Activated T-cell treated with anti-CD3 and anti-CD28 coated beads, Interleukin-2, amount 50 U/mL, for 72 hours (primary cell): ENCODE measurements at places on chromosomes 2 and 18.
A peak's percentile ranks its signal among the peaks of the same experiment; 100 is the strongest.

DNA sequence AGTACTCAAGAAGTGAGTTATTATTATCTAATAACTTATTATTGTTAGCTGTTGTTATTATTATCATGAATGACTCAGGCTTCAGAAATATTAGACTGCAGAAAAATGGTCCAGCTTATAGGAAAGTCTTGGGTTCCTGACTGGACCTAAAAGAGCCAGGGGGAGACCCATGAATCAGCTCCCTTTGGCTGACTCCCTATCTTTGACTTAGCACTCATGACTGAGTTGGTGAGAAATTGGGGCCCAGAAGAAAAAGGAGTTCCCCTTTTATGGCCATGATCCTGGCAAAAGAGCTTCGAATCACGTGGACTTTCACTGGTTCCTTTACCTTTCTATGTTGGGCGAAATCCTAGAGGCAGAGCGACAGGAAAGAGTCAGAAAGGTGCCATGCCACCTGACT lies 145.8 kb downstream of the MYO3B start:
- DNase-seq, result no peak

DNA sequence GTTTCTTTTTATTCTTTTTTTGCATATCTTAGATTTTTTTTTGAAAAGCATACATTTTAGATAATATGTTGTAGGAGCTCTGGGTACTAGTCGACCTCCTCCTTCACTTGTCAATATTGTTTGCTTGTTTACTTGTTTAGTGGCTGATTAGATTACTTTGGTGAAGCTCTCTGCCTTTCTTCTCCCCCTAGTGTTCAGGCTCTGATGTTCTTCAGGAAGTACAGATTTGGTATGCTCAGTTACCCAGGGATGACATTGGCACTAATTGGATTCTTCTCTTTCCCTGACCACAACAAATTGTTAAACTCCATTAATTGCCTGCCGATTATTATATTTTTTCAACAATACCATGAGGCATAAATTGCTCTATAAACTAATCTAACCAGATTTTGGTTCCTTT lies 491.2 kb downstream of the SUCLG1 start:
- no peak for DNase-seq

DNA sequence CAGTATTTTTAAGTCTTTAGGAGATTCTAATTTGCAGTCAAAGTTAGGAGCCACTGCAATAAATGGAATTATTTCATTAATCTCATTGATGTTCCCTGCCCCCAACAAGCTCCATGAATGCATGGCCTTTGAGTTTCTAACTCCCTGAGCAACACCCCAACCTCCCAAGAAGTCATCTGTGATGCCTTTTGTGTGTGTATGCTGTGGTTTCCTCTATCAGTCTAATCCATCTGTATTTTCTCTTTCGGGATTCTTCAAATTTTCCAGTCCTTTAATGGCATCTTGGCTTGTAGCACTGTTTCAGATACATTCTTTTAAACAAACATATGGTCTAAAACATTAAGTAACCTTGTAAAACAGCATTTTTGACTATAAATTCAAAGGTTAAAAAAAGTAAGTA lies 16.8 kb downstream of the SERPINB10 start:
- no peak for DNase-seq

DNA sequence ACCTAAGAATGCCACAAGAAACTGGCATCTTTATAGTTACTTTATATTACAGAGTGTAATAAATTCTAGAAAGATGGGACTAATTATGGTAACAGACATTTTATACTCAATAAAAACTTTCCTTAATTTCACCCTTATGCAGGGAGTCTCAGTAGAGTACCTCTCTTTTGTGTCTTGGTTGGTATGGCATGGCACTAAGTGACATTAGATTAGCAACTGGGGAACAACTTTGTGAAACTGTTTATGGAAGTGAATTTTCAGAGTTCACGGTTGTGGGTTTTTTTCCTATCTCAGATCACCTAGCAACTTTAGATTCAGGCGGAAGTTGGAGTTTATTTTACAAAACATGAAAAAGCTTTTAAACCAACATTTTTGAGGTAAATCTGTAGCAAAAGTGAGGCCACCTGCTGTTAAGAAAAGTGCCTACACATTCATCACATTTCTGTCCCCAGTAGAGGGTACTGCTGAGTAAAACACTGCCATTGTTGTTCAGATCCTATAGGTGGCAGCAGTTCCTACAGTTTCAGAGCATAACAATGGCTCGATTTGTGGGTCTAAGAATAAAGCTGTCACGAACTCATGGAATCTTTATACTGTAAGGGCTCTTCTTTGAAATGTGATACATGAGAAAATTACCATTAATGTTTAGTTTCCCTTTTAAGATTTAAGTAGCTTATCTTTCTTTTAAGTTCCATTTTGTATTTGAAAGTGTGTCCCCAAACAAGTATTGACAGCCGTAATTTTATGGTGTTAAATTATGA lies 117.6 kb downstream of the CAMKMT start:
- peak; percentile 50 for DNase-seq
